ENCODE measurements at places on chromosomes 12 and 14.

DNA sequence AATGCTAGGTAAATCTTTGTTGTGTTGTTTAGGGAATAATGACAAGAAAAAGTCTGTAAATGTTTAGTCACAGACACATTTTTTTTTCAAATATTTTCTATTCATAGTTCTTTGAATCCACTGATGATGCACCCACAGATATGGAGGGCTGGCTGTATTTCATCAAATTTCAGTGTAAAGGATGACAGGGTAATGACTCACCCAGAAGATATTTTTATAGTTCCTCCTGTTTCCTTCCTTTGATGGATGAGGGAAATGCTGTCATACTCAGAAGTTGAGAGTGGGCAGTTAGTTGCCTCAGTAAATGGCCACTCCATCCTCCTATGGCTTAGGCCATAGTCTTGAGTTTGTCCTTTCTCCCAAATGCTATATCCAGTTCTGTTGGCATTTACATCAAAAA lies 76.9 kb upstream of the REP15 start:
- H3K27ac ChIP-seq = no peak overlapping the region
- H3K36me3 ChIP-seq = no peaks in the 10 kb centered on the region
- DNase-seq = peak; percentile 90

DNA sequence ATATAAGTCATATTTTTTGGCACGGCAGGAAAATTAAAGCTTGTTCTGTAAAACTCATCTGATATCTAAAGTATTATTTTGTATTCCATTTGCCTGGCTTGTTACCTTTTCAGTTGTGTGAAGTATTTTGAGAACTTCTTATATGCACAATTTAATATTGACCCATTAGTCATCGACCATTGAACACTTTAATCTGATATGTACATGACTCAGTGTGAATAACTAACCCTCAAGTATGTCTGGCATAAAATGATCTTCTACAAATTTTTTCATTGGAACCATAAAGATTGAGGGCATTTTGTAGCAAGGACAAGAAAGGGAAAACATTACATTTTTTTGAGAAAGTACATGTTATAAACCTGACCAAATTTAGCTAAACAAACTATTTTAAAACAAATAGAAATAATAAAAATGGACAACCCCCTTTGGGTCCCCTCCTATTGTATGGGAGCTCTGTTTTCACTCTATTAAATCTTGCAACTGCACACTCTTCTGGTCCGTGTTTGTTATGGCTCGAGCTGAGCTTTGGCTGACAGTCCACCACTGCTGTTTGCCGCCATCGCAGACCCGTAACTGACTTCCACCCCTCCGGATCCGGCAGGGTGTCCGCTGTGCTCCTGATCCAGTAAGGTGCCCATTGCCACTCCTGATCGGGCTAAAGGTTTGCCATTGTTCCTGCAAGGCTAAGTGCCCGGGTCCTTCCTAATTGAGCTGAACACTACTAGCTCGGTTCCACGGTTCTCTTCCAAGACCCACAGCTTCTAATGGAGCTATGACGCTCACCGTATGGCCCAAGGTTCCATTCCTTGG lies 118.8 kb downstream of the SLC6A15 start:
- no peaks in the 10 kb centered on the region for H3K4me1 ChIP-seq
- peak; percentile 23 for DNase-seq
- H3K27me3 ChIP-seq = no peaks in the 10 kb centered on the region
- no peak overlapping the region for H3K4me3 ChIP-seq

DNA sequence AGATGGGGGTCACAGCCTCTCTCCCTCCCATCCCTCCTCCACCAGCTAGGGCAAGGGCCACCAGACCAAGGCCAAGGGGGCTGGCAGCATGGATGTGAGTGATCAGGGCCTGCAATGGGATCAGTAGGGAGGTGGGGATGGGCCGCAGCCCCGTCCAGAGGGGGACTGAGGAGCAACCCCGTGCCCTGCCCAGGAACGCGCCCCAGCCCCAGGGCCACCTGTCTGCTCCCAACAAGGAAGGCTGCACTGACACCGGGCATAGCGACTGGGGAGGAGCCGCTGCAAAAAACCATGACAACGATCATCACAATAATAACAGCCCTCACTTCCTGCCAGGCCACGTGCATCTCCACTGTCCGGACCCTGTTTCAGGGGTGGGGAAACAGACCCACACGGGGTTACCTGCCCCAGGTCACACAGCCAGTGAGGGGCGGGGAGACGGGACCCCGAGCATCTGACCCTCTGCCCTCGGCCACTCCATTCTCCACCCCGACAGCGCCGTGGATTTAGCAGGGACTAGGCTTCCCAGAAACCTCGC lies 24.3 kb downstream of the NCOR2 start:
- no peak for DNase-seq
- H3K27me3 ChIP-seq = no peaks in the 10 kb centered on the region
- peaks cover 38% of the 10 kb centered on the region for H3K4me1 ChIP-seq
- no peaks in the 10 kb centered on the region for H3K36me3 ChIP-seq
- no peak overlapping the region for H3K4me3 ChIP-seq

GRCh38 chr14:96722736-96723135 lies 74.4 kb upstream of the VRK1 start:
- H3K4me3 ChIP-seq = no peak overlapping the region
- no peak overlapping the region for H3K27ac ChIP-seq
- no peak for DNase-seq
- H3K27me3 ChIP-seq = no peaks in the 10 kb centered on the region
- no peaks in the 10 kb centered on the region for H3K36me3 ChIP-seq

DNA sequence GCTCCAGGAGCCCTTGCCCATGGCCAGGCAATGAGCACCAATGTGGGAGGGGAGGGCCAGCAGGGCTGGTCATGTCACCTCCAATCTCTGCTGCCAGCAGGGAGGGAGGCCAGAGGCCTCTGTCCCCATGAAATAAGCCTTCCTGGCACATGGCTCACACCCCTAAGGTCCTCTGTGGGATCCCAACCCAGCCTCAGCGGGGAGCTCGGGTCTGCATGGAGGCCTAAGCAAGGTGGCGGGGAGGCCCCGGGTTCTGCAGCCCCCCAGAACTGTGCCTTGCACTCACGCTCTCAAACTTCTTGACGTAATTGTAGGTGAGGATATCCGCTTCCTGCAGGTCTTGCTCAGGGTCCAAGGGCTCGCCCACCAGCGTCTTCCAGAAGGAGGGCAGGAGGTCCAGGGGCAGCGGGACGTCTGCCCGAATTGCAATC lies 41.7 kb downstream of the TRAFD1 start:
- H3K36me3 ChIP-seq = peaks cover 35% of the 10 kb centered on the region
- H3K27me3 ChIP-seq = no peaks in the 10 kb centered on the region
- H3K4me1 ChIP-seq = no peaks in the 10 kb centered on the region
- no peak for DNase-seq

GRCh38 chr12:47899466-47899865 lies 5.3 kb downstream of the VDR start:
- no peak overlapping the region for H3K27ac ChIP-seq
- H3K4me3 ChIP-seq = no peak overlapping the region
- H3K27me3 ChIP-seq = no peaks in the 10 kb centered on the region
- peaks cover 15% of the 10 kb centered on the region for H3K4me1 ChIP-seq
- no peak for DNase-seq
- no peaks in the 10 kb centered on the region for H3K36me3 ChIP-seq

DNA sequence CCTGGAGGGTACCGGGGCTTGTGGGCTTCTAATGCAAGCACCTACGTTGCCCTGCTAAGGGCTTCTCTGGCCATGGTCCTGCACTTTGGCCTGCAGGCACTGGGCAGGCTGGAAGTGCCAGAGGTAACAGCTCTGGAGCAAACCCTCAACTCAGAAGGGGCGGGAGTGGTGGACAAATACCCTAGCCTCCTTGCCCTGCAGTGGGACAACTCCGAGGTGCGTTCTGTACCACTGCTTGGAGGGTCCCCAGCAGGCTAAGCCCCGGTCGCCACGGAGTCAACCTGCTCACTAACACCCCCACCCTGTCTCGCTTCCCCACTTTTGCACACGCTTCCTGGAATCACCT lies 20.4 kb upstream of the BEGAIN start:
- no peaks in the 10 kb centered on the region for H3K4me1 ChIP-seq
- H3K27me3 ChIP-seq = peaks cover 23% of the 10 kb centered on the region
- no peak overlapping the region for H3K27ac ChIP-seq
- DNase-seq = no peak
- no peak overlapping the region for H3K4me3 ChIP-seq

- H3K4me3 ChIP-seq = no peak overlapping the region
- peaks cover 7% of the 10 kb centered on the region for H3K4me1 ChIP-seq
- no peak for DNase-seq
- H3K36me3 ChIP-seq = no peaks in the 10 kb centered on the region
- H3K27me3 ChIP-seq = no peaks in the 10 kb centered on the region
Observed at GRCh38 chr12:127280393-127281275, 986.3 kb upstream of the TMEM132C start.

DNA sequence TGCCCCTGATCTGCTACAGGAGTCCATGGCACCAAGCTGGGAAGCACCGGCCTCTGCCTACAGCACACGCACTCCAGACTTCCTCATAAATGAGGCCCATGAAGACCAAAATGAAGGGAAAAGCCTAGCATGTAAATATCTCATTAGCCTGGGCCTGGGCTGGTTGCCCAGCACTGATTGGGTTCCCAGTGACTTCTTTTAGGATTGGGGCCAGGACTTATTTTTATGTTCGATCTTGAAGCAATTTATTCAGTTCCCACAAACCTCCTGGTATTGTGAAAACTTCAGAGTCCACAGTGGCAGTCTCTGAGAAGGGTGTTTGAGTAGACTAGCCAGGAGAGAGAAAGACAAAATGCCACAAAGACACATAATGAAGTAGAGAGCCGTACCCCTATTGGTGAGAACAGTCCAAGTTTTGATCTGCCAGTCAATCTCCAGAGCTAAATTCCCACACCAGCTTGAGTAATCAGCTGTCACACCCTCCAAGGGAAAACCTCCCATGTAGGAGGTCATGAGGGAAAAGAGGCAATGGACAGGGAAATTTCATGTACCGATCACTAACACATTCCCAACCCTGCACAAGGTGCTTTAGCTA lies 78.2 kb downstream of the PHLDA1 start:
- H3K4me3 ChIP-seq = no peak overlapping the region
- DNase-seq = peak; percentile 63
- H3K27ac ChIP-seq = peak overlapping the region; percentile 91
